ENCODE measurements at places on chromosomes 4 and X.

DNA sequence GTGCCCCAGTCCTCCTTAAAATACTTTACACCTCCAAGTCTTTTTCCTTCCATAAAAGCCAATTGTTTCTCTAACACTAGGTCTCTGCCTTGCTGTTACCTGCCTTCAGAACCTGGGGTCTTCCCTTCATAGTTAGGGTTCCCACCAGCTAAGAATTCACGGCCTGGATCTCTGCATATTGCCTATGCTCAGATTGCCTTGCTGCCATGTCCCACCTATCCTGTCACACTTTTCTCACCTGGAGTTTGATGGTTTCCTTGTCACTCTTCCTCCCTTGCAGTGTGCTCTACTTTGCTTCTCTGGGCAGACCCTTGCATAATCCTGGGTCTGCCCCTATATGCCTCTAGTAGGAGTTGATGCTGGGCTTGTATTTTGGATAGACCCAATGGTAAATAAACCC lies 36.6 kb upstream of the TMPRSS11E start:
- DNase-seq: no peak

- DNase-seq: peak; percentile 12
These were observed 119.8 kb upstream of the TSPAN5 start for GRCh38 chr4:98778206-98778605.

DNA sequence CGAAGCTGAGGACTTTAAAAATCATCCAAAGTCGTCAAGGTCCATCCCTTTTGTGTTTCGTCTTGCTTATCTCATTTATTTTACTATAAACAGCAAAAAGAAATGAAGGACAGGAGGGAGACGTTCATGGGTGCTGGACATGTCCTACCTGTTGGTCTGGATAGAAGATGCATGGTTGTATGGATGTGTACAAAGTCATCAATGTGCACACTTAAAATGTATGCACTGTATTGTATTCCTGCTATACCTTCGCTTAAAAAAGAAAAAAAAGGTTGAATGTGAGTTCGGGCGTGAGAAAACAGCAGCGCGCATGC lies 313 bp upstream of the BLOC1S4 start:
- DNase-seq: no peak

DNA sequence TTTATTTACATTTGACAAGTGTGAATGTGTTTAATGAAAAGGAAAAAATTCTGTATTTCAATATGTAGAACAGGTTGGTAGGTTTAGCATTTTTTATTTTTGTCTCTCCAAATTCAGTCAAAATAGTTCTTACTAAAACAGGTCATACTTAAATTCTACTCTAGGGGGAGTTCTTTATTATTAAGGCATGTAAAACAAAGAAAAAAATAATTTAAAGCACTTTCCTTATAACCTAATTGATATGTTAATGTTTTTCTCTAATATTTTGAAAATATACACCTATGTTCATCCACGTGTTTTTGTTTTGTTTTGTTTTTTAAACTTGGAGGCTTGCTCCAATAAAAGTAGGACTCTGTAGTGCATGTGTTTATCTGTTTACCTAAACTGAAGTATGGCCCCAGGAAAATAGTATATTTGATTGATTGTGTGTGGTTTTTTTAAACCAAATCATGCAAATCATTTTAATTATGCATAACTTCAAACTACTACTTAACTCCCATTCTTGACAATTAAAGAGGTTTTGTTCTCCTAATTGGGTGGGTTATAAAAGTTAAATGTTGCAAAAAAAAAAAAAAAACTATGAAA lies 562.7 kb downstream of the RPA4 start:
- DNase-seq: no peak

DNA sequence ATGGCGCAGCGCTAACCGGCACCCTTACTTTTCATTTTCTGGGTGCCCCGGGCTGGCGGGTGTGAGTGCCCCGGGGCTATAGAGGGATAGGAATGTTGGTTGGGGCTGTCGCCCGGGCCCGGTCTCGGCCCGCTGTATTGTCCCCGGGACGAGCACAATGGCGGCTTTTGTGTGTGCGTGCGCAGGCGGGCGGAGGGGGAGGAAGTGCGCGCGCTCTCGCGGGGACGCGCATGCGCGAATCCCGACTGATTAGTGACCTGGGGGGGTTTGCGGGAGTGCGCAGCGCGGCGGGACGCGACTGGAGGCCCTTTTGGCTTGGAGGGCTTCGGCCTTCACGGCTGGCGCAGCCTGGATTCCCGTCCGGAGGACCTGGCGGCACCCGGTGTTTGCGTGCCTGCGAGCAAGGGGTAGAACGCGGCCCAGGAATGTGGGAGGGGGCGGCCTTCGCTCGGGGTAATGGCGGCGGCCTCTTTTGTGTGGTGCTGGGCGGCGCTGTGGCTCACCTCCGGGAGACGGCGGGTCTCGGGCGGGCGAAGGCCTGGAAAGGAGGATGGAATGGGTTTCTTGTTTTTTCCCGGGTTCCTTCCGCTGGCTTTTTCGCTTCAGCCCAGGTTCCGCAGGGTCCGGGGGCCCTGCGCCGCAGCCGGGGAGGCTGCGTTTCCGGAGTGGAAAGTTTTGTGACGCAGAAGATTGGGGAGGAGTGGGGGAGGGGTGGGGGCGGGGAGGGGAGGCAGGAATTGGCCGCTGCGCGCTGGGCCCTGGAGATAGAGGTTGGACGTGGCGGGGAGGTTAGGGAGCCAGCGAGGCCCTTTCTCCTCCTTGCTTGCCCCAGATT lies 618 bp downstream of the DDX3X start:
- no peak for DNase-seq

- DNase-seq: no peak
These were observed 1403.1 kb upstream of the TENM3 start for GRCh38 chr4:180840142-180840541.

- no peak for DNase-seq
These were observed 2.7 kb downstream of the CPLX1 start for GRCh38 chr4:823176-823760.

DNA sequence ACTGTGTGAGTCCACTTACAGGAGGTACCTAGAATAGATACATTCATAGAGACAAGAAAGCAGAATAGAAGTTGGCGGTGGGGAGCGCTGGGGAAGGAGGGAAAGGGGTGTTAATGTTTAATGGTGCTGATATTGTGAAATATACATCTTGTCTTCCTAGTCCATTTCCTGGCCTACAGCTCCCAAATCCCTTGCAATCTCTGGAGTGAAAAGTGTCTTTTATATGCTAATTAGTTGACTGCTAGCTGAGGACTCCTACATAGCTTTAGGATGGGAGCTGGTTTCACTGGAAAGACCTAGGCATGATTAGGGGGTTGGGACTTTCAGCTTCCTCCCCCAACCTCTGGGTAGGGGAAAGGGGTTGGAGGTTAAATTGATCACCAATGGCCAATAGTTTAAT lies 36.0 kb downstream of the FUNDC1 start:
- DNase-seq: no peak

DNA sequence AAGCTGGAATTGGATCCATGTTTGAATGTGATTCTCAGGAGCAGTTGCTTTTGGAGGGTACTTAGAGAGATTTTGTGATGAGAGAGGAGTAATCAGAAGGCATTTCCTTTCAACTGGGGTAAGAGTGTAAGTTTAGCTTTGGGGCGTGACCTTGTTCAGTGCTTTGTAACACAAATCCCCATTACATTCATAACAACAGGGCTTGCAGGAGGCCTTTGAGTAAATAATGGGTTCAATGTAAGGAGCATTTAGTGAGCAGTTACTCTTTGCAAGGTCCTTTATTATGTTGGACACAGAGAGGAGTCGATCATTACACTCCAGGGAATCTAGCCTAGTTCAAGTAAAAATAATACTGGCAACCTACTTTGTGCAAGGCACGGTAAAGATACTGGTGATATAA lies 74.0 kb upstream of the AFF2 start:
- DNase-seq: no peak

GRCh38 chrX:12885508-12885907 lies 18.6 kb downstream of the TLR7 start:
- DNase-seq: no peak

DNA sequence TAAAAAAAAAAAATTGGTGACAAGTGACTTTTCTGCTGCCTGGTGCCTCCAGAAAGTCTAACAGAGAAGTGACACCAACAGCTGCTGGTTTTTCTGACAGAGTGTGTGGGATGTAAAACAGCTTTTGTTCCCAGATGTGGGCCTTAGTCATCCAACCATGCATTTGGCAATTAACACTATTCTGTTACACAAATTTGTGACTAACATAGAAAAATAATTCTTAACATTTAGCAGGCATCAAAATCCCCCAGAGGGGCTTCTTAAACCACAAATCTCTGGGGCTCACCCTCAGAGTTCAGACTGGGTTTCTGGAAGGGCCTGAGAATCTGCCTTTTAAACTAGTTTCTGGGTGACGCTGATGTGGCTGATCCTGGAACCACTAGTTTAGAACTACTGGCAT lies 100.5 kb upstream of the PCDH7 start:
- DNase-seq: no peak

GRCh38 chr4:151803246-151803645 lies 42.4 kb upstream of the GATB start:
- DNase-seq: no peak
